ENCODE measurements at places on chromosomes 6 and 20.

- no peak for DNase-seq
These were observed 2.8 kb downstream of the RPS6KA2 start for GRCh38 chr6:166624275-166624674.

DNA sequence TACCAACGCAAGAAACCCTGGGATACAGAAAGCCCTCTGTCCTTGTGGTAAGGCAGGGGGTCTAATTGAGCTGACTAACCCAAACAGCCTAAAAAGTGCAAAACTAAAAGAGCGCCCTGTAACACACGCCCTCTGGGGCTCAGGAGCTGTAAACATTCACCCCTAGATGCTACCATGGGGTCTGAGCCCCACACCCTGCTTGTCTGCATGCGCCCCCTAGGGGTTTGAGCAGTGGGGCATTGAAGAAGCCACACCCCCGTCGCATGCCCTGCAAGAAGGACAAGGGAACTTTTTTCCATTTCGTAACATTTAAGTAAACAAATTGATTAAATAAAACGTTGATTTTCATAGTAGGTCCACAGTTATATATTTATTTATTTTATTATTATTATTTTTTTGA is 616.9 kb upstream of the MAN1A1 start:
- DNase-seq: peak; percentile 21

DNA sequence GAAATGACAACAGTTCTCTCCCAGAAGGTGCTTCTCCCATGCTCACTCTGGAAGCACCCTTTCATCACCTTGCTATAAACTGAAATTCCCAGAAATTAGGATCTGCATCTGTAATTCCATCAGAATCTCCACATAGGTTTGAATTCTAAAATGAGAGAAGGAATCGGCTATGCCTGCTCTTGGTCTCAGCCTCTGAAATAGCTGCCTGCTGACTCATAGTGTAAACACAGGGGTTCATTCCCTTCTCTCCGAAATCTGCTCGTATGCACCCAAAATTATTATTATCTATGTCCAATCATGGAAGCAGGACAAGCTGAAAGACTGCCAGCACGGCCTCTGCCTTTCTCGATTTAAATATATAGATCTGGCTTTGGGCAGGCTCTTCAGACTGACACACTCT is 74.6 kb upstream of the TAB2 start:
- no peak for DNase-seq

- DNase-seq: no peak
These were observed 59.7 kb downstream of the ALDH5A1 start for GRCh38 chr6:24554474-24554873.

- DNase-seq: peak; percentile 74
These were observed 8.6 kb downstream of the NKX2-2 start for GRCh38 chr20:21505161-21505809.

GRCh38 chr6:143619824-143620401 is 57.9 kb upstream of the PHACTR2 start:
- DNase-seq: no peak

GRCh38 chr6:57017841-57018240 is 28.7 kb upstream of the KIAA1586 start:
- DNase-seq: no peak

GRCh38 chr20:21026951-21027350 is 79.2 kb downstream of the LINC00237 start:
- no peak for DNase-seq

DNA sequence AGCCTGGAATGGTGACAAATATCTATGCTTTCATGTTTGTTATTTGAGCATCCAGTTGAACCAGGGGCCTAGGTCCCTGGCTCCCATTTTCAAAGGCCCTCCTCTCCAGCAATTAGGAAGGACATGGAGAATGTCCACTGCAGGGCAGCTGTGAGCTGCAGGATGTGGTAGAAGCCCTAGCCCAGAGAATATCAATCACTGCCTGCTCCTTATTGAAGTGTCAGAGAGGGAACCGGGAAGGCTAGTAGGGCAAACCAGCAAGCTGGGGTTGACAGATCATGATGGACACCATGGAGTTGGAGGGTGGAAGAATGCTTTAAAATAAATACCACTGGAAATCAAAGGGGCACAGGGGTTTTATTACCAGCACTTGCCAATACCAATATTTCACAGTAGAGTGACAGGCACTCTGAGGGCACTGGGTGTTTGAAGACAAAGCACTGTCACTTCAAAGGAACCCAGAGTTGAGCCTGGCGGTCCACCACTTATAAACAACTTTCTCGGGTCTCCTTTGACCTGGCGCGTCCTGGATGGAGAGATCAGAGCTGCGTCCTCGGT is 47.7 kb downstream of the ZNF831 start:
- DNase-seq: no peak

GRCh38 chr20:25296094-25297093 is 48.5 kb downstream of the PYGB start:
- peak; percentile 31 for DNase-seq

- no peak for DNase-seq
These were observed 140.2 kb upstream of the MMS22L start for GRCh38 chr6:97423190-97423589.

DNA sequence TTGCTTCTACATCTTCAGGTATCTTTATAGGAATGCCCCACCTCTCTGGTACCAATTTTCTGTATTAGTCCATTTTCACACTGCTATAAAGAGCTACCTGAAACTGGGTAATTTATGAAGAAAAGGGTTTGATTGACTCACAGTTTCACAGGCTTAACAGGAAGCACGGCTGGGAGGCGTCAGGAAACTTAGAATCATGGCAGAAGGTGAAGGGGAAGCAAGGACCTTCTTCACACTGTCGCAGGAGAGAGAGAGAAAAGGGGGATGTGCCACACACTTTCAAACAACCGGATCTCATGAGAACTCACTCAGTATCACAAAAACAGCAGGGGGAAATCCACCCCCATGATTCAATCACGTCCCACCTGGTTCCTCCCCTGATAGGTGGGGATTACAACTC is 24.4 kb upstream of the LY86 start:
- DNase-seq: no peak

DNA sequence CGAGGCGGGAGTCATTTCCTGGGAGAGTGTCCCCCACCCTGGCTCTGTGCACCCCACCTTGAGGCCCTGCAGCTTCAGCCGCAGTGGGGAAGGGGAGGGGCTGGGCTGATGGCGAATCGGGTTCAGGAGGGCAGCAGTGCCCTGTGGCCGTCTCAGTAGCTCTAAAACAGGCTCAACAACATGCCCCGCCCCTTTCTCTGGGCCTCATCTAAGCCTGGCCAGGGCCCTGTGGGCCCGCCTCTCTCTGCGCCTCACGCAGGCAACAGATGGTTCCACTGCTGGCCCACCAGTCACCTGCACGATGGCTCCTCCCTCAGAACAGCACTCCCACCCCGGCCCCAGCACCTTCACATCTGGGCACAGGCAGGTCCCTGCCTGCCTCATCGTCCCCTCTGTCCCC is 30.2 kb downstream of the CHRNA4 start:
- no peak for DNase-seq

- DNase-seq: no peak
These were observed 41.9 kb downstream of the FOXA2 start for GRCh38 chr20:22542427-22542826.

DNA sequence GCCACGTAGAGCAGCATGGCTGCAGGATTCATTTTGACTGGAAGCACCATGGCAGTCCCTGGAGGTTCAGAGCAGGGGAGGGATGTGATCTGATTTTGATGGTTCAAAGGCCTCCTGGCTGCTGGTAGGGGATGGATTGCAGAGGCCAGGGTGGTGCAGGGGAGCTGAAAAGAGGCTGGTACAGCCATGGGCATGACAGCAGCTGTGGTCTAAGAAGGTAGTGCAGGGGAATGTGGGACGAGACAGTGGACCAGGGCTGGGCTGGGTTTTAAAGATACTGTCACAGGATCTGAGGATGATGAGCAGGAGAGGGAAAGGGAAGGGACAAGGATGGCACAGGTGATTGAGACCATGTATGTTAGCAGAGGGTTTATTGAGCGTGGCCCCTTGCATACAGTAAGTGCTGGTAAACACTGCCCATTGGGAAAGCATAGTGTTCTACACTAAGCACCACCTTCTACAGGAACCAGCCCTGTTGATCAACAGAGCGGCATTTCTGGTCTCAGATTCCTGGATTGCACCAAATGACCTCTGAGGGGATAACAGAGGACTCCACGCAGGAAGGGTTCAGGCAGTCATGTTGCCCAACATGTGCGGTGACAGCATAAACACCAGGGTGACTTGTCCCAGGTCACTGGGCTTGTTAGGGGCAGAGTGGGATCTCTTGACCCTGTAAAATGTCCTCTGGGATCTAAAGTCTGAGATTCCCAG is 14.5 kb upstream of the SIRPA start:
- no peak for DNase-seq

DNA sequence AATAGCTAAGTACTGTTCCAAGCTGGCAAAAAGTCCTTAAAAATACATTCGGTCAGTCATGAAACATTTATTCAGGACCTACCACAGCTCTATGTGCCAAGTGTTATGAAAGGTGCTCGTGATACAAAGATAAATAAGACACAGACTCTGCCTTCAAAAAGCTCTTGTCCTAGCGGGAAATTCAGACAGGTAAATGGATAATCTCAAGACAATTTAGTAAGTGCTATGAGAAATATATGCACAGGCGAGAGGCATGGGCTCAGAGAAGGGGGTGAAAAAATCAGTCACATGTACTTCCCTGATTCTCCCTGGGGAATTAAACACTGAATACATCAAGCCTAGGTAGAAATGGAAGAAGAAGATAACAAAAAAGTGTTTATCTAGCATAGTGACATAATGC is 49.8 kb upstream of the HEY2 start:
- no peak for DNase-seq

GRCh38 chr20:2507875-2508630 is 662 bp downstream of the ZNF343 start:
- DNase-seq: no peak

DNA sequence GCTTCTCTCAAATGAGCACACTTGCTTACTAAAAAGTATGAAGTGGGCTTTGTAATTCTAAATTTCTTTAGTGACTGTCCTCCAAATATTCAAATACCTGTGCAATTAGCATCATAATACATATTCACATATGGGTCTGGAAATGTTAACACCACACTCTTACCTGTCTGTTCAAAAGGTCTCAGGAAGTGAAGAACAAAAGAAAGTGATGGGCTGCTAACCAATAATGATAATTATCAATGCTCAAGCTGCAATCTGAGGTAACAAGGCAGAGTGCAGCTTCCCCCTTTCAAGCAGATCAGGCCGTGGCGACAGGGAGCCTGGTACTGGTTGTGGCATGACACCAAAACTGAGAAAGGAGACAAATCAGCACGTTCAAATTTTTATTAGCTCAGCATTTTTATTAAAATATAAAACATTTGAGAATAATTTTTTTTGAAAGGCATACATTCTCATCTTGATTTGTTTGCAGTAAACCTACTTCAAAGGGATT is 1044.7 kb upstream of the EPHA7 start:
- DNase-seq: no peak

GRCh38 chr20:54218470-54218869 is 10.6 kb downstream of the PFDN4 start:
- DNase-seq: no peak
